ENCODE measurements at places on chromosomes 5 and 9.

DNA sequence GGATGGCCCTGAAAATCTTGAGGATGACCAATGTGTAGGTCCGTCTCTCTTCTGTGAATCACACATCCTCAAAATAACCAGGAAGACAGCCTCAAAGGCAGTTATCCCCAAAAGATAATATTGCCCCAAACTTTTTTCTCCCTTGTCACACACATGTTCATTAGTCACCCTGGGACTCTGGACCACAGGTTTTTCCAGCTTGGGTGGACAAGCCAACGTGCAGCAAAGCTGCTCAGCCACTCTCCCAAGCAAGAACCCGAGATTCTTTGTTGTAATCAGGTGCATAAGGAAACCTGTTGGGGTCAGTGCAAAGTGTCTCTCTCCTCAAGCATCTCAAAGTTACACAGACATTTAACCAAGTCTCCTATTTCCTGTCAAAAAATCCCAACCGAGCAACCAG is 196.6 kb downstream of the GNA14 start:
- no peak for DNase-seq

DNA sequence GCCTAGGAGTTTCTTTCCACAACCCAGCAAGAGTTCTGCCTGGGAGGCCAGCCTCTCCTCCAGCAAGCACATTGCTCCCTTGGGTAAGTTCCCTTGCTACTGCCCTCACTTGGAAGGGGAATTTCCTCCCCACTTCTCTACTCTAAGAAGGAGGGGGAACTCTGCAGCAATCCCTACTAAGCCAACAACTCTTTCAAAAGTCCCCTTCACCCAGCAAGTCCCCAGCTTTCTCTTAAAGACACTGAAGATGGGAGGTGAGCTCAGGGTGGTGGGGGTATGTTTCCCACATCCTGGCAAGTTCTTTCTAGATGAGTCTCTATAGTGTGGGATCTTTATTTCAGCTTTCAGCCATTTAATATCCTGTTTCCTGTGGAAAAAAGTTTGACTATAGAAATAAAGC is 49.0 kb downstream of the PDE8B start:
- peak; percentile 4 for DNase-seq

- DNase-seq = no peak
Measured at GRCh38 chr9:88013035-88013434, 38.7 kb upstream of the CDK20 start.

GRCh38 chr5:14415024-14415697 is 166.4 kb upstream of the OTULINL start:
- DNase-seq = no peak

All from A172 (cell line).